ENCODE measurements at places on chromosomes 16 and 17.

DNA sequence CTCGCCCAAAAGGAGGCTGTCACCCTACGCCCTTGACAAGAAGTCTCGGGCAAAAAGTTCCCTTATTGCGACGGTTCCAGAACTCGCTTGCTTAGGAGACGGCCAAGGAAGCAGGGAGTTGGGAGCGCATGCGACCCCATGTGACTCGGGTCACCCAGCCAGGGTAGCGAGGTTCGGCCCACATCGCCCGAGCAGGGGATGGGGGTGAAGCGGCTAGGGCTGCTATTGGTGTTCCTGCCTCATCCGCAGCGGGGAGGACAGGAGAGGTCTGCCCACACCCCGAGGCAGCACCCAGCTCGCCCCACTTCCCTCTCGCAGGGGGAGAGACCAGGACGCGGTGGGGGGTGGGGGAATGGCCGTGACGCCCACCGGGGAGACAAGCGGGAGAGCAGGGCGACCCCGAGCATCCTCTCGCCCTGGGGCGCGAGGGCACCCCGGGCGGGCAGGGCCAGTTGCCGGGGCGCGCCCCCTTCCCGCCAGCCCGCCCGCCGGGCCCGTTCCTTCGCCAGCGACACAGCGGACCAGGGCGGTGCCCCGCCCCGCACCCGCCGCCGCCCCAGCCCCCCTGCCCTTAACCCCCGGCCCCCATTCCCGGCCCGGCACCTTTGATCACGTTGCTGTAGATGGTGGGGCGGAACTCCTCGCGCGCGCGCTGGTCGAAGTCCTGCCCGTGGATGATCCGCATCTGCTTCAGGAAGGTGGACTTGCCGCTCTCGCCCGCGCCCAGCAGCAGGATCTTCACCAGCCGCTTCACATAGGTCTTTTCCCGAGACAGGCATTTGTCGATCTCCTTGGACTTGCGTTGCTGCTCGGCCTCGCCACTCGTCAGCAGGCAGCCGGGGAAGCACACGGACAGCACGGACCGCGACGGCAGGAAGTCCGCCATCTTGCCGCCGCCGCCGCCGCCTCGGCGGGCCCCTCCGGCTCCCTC is 567 bp downstream of the GNA13 start:
- DNase-seq = peak; percentile 79

DNA sequence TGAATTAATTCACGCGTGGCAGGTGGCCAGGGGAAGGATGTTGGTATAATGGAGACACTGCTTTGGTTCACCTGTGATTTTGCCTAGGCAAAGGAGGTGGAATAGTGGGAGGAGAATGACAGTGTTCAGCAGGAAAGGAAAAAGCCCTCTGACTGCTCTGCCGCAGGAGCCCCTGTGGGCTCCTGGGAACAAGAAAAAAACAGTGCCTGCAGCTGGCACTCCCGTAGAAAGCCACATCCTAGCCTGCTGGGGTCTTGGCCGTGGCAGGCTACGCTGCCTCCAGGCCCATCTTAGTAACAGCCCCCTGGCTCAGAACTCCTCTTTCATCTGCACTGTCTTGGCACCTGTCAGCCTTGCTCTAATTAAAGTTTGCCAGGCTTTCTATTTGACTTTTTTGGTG is 20.6 kb downstream of the ADORA2B start:
- no peak for DNase-seq

DNA sequence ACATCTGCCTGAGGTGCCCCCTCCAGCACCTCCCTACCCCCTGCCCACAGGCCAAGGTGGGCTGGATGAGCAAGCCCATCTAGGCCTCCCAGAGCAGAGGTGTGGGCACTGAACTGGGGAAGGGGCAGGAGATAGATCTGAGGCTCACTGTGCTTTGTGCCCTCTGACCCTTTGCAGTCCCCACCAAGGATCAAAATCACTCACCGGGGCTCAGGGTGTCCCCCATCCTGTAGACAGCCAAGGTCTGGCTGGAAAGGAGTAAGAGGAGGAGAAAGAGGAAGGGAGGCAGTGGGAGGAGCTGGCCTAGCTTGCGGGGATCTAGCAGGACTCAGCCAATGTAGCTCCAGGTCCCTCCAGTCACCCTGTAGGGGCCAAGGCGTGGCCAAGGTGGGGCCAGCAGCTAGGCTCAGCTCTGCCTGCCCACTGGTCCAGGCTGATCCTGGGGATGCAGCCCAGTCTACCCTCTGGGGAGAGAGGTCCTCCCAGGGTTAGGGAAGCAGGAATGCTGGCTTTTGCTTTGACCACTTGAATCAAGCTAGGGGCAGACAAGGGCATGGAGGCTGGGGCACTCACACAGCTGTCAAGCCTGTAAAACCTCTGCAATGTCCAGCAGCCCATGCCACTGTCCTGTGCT is 1.8 kb downstream of the SLC12A4 start:
- no peak for DNase-seq

DNA sequence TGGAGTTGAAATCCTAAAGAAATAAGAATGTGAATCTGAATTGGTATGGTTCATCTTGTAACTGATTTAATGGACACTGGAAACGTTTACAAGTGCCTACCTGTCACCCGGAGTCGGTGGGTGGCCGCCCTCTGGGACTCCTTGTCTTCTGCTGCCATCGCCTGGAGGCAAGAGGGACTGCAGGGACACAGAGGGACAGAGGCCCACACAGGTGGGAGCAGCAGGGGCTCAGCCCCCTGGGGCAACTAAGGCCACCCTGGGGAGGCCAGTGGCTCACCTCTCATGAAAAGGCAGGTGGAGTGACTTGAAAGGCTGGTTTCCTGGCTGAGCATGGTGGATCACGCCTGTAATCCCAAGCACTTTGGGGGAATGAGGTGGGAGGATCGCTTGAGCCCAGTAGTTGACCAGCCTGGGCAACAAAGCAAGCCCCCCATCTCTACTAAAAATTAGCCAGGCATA is 23.2 kb downstream of the TMEM92 start:
- peak; percentile 14 for DNase-seq

DNA sequence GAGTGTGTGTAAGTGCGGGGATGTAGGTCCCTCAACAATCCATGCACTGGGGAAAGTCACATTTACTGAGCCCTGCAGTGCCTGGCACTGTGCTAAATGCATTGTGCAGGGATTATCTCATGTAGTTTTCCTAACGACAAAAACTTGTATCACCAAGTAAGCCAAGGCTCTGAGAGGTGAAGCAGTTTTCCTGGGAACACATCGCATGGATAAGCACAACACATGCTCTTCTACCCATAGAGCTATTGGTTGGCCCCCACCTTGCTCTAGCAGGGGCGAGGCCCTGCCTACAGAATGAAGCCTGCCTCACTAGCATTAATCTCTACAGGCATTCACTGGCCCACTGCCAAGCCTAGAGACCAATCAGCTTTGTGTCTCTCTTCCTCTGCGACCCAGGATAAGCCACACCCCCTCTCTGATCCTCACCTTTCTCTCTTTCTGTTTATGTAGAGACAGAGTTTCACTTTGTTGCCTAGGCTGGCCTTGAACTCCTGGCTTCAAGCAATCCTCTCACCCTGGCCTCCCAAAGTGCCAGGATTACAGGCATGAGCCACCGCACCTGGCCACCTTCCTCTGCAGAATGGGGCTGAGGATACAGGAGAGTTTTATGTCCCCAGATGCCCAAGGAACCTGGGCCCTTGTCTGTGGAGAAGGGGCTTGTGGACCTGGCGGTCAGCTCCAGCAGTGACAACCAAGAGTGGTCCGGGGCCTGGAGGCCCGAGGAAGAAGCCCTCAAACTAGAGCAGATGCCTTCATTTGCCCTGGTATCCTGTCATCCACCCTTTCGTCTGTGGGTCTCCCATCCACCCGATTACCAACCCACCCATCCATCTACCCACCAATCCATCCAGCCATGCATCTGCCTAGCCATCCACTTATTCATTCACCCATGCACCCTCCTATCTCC is 12.8 kb downstream of the CDH16 start:
- DNase-seq = no peak

GRCh38 chr16:50173316-50173715 is 20.2 kb downstream of the TENT4B start:
- no peak for DNase-seq

DNA sequence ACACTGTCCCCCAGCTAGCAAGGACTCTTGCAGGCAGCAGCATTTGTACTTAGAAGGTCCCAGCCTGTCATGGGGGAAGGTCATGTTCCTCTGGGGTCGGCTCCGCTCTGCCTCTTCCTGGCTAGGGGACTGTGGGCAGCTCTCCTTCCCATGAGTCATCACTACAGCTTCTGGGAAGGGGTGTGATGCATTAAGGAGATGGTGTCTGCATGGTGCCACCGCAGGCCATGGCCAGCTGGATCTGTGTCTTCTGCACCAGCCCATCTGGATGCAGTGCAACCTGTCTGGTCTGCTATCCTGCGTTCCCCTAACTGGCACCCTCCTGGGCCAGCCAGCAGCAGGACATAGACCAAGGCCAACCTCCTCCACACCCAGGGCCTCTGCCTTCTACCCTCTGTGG is 6.3 kb downstream of the STARD3 start:
- DNase-seq = no peak

- DNase-seq = no peak
Measured at GRCh38 chr17:21545064-21545463, 147.3 kb upstream of the KCNJ18 start.

DNA sequence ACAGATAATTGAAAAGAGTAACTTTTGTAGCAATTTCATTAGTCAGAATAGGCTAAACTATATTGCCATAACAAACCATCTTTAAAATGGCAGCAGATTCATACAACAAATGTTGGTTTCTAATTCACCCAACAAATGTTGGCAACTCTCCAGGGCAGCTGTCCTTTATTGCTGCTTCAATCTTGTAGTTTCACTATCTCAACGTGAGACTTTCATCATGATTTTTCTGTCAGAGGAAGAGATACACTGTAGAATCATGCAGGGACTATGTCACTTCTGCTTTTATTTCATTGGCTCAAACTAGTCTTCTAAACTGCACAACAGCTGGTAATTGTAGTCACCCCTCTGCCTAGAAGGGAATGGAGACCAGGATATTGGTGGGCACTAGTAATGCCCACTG is 174.2 kb downstream of the TANC2 start:
- DNase-seq = peak; percentile 53

DNA sequence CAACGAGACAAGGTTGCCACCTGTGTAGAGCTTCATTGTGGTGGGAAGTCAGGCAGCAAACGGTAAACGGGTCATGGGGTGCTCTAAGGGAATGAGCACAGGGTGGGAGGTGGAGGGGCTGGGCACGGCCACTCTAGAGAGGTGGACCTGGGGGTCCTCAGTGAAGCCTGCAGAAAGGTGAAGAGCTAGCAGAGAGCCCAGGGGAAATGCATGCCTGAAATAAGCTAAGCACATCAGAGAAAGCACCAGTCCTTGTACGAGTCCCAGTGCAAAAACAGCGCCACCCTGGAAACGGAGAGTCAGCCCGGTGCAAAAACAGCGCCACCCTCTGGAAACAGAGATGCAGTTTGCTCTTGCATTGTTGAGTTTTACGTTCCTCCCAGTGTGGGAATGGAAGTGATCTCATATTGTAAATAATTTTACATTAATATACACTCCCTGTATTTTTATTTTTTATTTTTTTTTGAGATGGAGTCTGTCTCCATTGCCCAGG is 65.0 kb downstream of the TBC1D16 start:
- DNase-seq = peak; percentile 77

- DNase-seq = no peak
Measured at GRCh38 chr17:50627782-50628601, 6.7 kb upstream of the ABCC3 start.

DNA sequence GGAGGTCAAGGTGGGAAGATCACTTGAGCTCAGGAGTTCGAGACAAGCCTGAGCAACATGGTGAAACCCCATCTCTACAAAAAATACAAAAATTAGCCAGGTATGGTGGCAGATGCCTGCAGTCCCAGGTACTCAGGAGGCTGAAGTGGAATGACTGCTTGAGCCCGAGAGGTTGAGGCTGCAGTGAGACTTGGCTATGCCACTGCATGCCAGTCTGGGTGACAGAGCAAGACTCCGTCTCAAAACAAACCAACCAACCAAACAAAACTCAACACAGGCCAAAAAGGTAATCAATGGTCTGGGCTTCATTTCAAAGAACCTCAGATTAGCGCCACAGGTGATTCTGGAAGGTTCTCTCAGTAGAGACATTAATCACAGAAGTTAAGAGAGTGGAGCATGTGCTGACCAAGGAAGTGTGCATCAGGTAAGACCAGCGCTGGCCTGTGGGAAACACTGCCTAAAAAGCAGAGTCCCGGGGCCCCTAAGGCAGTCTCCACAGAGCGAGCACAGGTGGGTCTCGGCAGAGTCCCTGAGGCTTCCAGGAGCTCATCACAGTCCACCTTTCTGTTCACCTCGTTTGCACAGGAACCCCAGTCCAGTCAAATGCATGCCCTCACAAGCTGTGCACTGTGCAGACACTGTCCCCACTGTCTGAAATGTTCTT is 71.5 kb upstream of the TRAP1 start:
- no peak for DNase-seq

GRCh38 chr16:81099958-81100357 is 3.8 kb upstream of the GCSH start:
- no peak for DNase-seq

DNA sequence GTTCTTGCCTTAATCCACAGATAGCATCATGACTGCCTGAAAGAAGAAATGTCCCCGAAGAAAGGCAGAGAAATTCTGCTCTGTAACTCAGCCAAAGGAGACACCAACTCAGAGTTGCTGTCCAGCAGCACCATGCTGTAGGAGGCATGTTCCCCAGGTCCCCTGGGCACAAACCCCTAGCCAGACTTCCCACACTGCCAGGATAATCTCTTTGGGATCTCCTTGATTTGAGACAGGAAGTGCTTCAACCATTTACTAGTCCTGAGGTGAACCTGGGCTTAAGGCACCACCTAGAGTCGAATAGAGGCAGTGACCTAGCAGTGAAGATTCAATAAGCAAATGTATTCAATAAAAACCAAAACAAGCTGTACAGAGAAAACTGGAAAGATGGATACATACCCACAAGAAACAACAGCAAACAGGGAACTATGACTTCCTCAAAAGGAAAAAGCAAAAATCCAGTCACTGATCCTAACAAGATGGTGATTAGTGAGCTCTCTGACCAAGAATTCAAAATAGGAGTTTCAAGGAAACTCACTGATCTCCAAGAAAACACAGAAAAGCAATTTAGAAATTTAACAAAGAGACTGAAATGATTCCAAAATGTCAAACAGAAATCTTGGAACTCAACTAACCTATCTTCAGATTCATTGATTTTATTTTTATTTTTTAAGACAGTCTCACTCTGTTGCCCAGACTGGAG is 5.7 kb downstream of the OR4D2 start:
- DNase-seq = no peak

GRCh38 chr17:61531223-61531622 is 59.8 kb downstream of the NACA2 start:
- no peak for DNase-seq

- DNase-seq = peak; percentile 78
Measured at GRCh38 chr16:47848421-47849109, 307.2 kb downstream of the ABCC12 start.

- no peak for DNase-seq
Measured at GRCh38 chr16:15770512-15770911, 86.3 kb downstream of the MYH11 start.
